ENCODE measurements at places on chromosomes 6 and 20. TPM values are rescaled to one million over a fixed set of nuclear protein-coding genes. Genes with fewer than 3 reads are reported as not detected.

The WFDC5 gene
- not detected for total RNA-seq

The ZNF334 gene
- total RNA-seq, result 1.8 TPM

The SNX3 gene
- total RNA-seq, result 68.8 TPM

The FNDC11 gene
- 0.14 TPM for total RNA-seq

The PRSS16 gene
- total RNA-seq, result 0.33 TPM

DNA sequence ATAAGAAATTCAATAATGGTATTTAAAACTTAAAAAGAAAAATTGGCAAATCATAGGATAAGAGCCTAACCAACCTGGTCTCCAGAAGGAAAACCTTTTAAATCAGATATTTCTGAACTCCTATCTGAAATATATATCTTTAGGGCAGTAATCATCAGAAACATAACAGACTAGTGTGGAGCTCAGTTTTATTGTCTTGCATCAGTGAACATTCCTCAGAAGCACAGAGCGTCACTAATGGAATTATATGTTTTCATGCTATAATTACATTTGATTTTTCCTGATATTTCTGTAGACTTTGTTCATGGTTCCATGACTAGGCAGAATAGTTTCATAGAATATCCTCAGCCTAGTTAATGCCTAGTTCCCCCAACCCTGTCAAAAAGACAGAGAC is 262.2 kb downstream of the EYA4 start:
- no peak for DNase-seq

GRCh38 chr6:76814496-76815458 is 648.5 kb downstream of the HTR1B start:
- DNase-seq, result no peak

DNA sequence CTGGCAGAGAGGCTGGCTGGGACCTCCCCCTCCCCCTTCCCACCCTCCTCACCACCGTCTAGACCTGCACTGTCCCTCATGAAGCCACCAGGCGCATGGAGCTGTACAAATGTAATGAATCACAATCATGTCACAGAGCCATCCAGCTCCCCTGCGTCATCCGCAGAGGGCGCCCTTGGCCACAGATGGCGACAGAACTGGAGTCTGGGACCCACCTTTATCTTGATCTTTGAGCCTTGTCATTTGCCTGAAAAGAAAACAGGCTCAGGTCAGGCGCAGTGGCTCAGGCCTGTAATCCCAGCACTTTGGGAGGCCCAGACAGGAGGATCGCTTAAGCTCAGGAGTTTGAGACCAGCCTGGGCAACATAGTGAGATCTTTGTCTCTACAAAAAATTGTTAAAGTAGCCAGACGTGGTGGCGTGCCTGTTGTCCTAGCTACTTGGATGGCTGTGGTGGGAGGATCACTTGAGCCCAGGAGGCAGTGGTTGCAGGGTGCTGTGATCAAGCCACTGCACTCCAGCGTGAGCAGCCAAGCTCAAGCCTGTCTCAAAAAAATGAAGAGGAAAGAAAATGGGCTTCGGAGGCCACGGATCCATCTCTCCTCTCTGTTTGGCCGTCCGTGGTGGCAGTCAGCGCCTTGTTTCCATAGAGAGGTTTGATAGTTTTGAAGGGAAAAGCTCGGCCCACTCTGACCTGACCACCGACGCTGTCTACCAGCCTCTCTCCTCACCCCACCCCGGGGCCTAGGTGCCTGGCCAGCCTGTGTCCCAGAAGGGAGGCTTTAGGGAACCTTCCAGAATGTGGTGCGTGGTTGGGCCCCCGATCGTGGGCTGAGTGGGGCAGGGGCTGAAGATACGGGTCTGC is 6.2 kb downstream of the COL9A3 start:
- DNase-seq, result peak; percentile 73

- DNase-seq, result no peak
Measured at GRCh38 chr20:31956556-31957526, 5.0 kb upstream of the PDRG1 start.

- no peak for DNase-seq
Measured at GRCh38 chr6:100662264-100662663, 197.5 kb upstream of the SIM1 start.

GRCh38 chr20:11686820-11687543 is 230.7 kb upstream of the BTBD3 start:
- no peak for DNase-seq

GRCh38 chr6:147361311-147361981 is 147.0 kb upstream of the SAMD5 start:
- no peak for DNase-seq

GRCh38 chr6:23688650-23689049 is 437.4 kb upstream of the NRSN1 start:
- DNase-seq, result no peak

GRCh38 chr6:124441450-124441849 is 520.8 kb upstream of the RNF217 start:
- no peak for DNase-seq

DNA sequence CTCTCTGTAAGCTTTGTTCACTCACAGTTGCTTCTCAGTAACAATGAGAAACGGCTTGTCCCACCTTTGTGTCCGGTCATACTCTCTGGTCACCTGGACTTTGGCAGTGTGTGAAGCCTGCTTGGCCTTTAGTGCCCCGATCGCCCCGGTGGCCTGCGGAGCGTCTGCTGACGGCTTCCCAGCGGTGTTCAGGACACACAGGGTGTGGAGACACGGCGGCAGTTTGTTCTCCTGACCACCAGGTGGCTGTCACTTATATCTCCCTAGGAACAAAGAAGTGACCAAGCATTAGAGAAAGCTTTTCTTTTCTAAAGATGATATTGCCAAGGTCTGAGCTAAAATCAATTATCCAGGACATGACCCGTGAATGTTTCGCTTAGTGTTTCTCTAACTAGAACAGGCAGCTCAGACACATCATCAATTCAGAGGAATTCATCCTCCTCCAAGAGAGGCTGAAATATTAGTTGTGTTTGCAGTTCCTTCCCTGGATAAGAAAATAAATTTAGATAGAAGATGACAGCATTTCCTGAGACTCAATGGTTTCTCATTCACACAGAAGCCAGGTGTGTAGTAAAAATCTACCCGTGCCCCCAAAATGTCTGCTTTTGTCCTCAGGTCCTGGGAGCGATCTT is 167.4 kb upstream of the THBS2 start:
- DNase-seq, result no peak

- DNase-seq, result peak; percentile 49
Measured at GRCh38 chr20:60057866-60058807, 99.9 kb downstream of the CDH26 start.

GRCh38 chr6:27838945-27839625 is 73.1 kb downstream of the OR2B2 start:
- DNase-seq, result peak; percentile 54
